ENCODE measurements at places on chromosomes 2 and 18.

- no peak for DNase-seq
These were observed 51.6 kb upstream of the CPO start for GRCh38 chr2:206887745-206888144.

DNA sequence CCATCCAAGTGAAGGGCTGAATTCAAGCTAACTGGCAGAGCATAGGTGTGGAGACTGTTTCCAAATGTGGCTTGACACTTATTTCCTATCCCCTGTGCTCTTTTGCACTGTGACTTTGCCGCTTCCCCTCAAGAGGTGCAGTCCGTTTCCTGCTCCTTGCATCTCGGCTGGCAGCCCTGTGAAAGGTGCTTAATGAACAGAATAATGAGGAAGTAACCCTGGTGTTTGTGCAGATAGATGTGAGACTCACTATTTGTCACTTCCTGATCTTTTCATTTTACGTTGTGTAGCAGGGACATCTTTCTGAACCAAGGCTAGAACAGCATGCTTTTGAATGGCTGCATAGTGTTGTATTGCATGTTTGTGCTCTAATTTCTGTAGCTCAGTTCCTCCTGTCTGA, 60.8 kb downstream of the CEP192 start:
- no peak for DNase-seq

- no peak for DNase-seq
These were observed 226.2 kb downstream of the ASXL3 start for GRCh38 chr18:33804258-33804657.

DNA sequence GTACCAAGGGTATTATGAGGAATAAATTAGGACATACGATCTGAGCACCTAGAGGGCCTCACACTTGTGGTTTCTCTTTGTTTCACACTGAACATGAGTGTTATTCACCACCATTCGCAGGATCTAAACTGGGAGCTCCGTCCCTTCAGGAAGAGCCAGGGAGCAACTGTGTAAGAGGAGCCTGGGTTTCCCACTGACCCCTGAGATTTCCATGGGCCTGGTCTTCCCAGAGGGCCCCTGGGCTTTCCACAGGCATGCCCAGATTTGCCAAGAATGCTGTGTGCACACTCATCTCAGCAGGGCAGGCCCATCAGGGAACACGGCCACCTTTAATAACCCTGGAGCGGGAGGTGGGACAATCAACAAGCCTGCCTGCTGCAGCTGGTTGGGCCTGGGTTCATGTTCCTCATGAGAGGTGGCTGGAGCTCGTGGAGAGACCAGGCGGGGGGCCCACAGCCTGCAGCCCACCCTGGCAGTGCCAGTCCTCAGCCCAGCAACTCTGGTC, 416.8 kb upstream of the MYT1L start:
- DNase-seq, result no peak

DNA sequence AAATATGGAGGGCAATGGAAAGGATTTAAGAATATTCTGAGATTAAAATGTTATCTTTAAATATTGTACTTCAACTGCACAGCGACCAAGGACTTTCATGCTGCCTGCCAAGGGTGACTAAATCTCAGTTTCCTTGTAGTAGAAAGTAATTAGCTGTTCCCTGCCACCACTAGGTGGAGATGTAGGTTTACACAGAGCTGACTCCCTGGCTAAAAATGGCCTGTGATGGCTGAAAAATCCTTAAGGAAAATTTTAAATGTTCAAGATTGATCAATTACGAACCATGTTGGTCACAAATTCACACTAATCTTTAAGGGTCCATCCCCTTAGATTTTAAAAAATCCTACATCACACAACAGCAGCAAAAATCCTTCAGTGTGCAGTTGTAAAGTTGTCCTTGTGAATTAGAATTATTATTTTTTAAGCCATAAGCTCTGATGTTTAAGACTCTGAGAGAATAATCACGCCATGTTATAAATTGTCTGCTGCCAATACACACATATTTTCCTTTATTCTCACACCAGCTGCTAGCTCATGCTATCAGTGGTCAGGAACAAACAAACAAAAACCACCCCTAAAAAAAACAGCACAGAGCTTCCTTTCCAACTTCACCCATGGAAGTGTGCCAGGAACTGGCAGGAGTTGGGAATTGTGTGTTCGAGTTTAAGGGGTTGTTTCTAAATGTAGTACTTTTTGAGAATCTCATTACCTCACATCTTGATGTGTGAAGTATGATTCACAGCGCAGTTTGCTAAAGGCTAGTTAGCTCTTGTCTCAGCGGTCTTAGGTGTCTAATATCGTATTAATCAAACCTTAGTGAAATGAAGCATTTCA, 399.8 kb downstream of the TMEM182 start:
- no peak for DNase-seq

DNA sequence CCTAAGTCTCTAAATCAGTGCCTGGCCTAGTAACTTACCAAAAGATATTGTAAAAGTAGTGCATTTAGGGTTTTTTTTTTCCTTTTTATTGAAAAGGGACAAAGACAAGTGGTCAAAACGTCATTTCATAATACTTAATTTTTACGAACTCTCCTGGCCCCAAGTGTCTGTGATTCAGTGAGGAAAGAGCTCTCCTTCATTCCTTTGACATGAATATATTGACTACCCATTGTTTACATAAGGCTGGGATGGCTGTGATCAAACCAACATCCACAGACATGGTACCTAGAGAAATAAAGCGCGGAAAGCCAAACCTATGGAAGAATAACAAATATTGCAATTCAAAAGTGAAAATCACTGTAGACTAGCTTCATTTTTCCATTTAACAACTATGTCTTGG, 198.4 kb downstream of the BABAM2 start:
- no peak for DNase-seq

- no peak for DNase-seq
These were observed 128.8 kb upstream of the MSH6 start for GRCh38 chr2:47653902-47654789.
